ENCODE measurements at places on chromosomes 5 and 9.

- DNase-seq = no peak
These were observed 805.7 kb upstream of the SEMA6A start for GRCh38 chr5:117380316-117380715.

DNA sequence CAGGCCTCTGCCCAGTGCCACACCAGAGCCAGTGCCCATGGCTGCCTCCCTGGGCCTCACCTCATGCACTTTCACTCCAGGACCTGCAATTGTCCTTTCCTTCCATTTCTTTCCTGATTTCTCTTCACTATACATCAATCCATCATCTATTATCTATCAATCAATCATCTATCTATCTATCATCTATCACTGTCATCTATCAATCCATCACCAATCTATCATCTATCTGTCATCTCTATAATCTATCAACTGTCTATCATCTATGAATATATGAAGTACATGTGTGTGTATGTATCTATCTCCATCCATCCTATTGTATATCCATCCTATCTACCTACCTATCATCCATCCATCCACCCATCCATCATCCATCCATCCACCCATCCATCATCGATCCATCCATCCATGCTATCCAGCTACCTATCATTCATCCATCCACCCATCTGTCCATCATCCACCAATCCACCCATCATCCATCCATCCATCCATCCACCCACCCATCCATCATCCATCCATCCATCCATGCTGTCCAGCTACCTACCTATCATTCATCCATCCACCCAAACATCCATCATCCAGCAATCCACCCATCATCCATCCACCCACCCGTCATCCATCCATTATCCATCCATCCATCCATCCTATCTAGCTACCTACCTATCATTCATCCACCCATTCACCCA lies 26.9 kb downstream of the SLC6A3 start:
- DNase-seq = no peak

DNA sequence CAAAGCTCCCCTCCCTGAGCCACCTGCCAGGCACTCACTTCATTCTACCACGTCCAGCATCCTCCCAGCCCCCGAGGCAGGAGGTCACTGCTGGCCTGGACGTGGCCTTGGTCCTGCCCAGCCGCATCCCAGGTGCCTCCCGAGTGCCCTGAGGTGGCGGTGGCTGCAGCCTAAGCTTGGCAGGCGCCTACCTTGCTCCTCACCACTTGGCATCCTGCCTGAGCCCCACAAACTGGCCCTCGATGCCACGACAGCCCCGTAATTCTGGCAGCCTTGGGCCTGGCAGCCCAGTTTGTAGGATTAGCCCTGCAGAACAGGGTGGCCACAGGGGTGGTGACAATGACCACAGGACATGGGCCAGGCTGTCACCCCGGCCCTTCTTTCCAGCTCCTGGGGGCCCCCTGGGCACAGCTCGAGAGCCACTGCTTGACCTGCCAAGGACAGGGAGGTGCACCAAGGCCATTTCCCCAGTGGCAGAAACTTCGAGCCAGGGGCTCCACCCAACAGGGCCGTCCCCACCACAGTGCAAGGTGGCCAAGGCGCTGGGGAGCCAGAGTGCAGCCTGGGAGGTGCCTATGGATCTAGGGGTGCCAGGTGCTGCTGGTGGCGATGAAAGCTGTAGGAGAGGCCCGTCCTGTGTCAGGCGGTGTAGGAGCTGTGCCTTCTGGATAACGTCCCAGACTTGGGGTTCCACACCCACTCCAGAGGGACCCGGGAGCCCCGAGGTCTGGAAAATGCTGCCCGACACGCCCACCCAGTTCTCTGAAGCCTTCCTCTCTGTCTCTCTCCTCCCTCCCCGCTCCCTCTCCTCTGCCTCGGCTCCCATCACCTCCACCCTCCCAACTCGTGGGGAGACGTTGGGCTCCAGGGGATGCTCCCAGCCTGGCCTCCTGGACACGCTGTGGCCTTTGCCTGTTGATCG lies 18.4 kb downstream of the NKD2 start:
- no peak for DNase-seq

DNA sequence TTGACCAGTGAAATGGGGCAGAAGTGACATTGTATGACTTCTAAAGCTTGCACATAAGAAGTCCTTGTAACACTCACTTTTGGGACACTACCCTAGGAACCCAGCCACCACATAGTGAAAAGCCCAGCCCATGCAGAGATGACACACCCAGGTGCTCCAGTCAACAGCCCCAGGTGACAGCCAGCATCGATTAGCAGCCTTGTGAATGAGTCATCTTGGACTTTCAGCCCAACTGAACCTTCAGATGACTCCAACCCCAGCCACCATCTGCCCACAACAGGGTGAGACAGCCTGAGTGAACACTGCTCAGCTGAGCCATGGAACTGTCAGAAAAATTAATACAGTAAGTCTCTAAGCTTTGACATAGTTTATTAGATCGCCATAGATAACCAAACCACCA lies 458.6 kb downstream of the ZSWIM6 start:
- no peak for DNase-seq

DNA sequence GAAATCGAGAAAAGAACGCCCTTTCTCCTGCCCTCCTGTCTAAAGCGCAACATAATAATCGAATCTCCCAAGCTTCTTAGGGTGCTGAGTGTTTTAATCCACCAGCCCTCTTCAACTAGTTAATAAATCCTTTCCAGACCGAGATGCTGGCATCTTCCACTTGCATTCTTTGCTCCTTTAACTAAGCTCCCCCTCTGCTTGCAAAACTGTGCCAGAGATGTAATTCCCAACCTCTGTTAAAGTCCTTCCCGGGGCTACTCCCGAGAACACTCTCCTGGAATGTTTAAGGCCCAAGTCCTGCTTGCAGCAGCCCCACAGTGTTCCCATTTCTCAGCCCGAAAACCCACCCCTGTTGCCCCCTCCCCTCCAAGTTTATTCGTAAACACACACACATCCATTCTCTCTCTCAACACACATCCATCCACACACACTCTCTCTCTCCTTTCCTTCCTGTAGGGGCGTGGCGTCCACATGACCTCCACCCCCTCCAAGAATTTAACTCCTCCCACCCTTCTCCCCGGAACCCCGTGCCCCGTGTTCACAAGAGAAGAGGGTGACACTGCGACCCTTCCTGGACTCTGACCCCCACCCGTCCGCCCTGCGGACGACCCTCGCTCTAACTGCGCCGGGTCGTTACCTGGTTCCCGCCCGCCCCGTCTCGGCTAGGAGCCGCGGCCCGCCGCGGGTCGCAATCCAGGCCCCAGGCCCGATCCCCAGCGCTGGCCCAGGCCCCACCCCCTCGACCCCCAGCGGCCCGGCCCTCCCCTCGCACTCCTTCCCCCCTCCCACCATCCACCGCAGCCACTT lies 7.0 kb upstream of the MGAT1 start:
- peak; percentile 90 for DNase-seq

Measured in COR-L47 (cell line).